ENCODE measurements at places on chromosomes 11 and 22. TPM values are rescaled to one million over a fixed set of nuclear protein-coding genes. Genes with fewer than 3 reads are reported as not detected.

DNA sequence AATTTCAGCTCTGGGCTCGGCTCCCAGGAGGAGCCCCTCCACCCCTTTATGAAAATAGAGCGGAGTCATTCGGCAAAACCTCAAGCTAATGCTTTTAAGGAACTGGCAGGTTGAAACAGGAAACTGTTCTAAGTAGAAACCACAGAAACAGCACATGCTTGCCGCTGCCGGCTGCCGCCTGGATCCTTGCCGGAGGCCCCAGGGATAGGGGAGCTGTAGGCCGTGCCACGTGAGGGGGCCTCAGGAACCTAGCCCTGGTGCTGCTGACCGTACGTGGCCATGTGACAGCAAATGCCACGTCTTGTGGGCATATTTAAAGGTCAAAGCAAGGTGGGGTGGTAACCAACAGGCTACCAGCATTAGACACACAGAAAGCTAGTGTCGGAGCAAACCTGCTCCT lies 77.9 kb upstream of the TIMP3 start:
- DNase-seq: no peak

The CBX6 gene
- total RNA-seq: 13.4 TPM

The APOBEC3B gene
- total RNA-seq: 3.9 TPM

GRCh38 chr22:44260216-44261035 lies 52.3 kb downstream of the SHISAL1 start:
- DNase-seq: peak; percentile 37

GRCh38 chr11:128548649-128549255 lies 38.6 kb downstream of the ETS1 start:
- peak; percentile 78 for DNase-seq

- peak; percentile 77 for DNase-seq
Measured at GRCh38 chr11:60710482-60710881, 11.1 kb downstream of the MS4A8 start.

The NNMT gene
- total RNA-seq: not detected

DNA sequence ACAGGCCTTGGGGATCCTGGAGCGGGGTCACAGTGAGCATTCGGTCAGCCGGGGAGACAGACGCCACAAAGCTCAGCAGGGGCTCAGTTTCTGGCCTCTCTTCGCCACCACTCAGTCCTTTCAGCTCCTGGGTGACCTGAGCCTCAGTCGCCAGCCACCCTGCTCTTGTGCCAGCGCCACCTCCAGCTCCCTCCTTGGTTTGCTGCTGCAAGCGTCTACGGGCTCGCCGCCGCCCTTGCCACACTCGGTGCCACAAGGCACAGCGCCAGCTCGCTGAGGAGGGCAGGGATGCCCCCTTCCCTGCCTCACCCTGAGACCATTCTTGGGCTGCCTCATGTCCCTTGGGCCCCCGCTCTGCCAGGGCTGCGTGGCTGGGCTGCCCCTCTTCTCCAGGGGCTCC lies 1.5 kb upstream of the EEF1G start:
- DNase-seq: no peak

GRCh38 chr11:43681401-43681942 lies 934 bp downstream of the HSD17B12 start:
- DNase-seq: no peak

- DNase-seq: no peak
Measured at GRCh38 chr11:60959431-60959830, 7.5 kb upstream of the SLC15A3 start.

DNA sequence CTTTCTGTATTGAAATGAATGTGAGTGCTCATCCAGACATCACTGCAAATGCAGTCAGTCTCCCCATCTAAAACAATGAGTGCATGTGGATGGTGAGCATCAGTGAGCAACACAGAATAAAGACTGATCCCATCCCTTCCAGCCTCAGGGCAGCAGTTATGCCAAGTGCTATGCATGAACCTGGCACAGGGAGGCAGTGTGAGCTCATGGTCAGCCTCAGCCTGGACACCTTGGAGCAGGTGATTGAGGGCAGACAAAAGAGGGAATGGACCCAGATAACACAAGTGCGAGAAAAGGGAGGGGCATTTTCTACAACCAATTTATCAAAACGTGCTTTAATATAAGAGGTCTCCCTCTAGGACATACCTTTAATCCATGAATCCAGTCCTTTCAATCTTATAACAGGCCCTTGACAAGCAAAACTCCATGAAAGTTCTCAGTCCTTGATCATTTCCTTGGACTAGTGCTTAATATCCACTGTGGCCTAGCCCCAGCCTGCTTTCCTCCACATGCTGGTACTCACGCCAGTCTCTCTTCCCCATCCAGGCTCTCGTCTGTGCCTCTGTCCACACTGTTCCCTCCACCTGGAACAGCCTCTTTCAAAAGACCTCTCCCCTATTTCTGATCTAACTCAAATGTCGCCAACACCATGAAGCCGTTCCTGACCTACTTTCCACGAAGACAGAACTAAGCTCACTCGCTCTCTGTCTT lies 50.5 kb upstream of the LRRC55 start:
- DNase-seq: peak; percentile 93

GRCh38 chr11:10978198-10978597 lies 120.3 kb upstream of the ZBED5 start:
- DNase-seq: no peak

DNA sequence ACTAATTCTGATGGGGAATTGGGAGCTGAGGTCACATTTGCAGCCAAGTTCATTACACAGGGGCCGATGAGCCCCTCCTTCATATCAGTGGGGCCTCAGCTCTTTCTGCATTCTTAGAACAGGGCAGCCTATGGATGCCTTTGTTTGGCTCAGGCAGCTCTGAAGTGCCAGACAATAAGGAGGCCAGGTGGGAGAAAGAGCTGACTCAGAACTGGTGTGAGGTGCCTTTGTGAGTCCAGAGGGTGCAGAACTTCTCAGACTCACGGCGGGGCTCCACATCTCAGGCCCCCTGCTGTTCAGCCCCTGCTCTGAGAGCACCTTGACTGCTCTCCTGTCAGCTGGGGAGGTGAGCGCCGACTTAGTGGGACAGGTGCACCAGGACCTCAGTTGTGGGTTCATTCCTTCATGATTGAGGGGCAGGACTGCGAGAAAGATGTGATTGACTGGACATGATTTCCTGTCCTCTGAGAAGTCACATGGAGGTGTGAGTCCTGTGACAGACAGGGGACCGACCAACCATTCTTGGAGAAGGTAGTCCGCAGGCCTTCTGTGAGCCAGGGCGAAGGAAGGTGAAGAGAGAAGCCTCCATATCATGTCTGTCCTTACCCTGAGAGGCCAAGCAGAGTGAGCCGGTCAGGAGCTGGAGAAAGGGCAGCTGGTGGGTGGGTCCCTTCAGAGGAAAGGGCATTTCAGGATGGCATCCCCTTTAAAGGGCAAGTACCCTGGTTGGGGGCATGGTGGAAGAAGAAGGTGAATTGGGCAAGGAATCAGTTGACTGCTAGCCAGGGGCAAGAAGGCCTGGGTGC lies 245.0 kb upstream of the TBCEL start:
- DNase-seq: peak; percentile 72

DNA sequence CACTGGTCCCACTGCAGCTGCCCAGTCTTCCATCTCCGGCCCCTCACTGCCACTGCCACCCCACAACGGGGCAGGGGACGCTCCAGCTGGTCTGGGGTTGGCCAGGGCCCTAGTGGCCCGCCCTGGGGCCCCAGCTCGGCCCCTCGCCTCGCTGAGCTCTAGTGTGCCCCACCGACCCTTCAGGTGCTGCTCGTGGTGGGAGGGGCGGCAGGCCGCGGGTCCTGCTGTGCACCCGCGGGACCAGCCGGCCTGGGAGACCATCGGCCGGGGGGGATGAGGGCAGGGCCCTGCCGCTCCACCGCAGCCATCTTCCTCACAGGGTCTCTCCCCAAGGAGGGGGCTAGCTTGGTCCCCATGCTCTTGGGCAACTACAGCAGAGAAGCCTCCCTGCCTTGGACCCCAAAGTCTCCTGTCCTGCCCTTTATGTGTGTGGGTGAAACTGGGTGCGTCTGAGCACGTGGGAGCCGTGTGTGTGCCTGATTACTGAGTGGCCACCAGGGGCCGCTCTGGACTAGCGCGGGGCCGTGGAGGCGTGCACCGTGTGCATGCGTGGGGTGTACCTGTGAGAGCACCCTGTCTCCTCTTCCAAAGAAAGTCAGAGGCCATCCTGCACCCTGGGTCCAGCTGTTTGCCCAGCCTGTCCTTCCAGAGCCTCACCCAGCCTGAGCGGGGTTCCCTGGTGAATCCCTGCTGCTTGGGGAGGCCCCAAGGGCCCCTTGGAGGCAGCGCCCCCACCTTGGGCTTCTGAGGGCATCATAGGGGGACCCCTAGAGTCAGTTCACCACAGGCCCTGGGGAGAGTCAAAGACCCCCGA lies 6.0 kb upstream of the ACR start:
- peak; percentile 70 for DNase-seq

The MRGPRX3 gene
- total RNA-seq: not detected

GRCh38 chr11:28259177-28259843 lies 151.1 kb downstream of the METTL15 start:
- DNase-seq: peak; percentile 39

The LINC01488 gene
- not detected for total RNA-seq

GRCh38 chr11:86212019-86212611 lies 32.4 kb upstream of the EED start:
- DNase-seq: no peak

- no peak for DNase-seq
Measured at GRCh38 chr11:56842814-56843794, 94.6 kb upstream of the OR9G4 start.

The SIK3 gene
- 37.2 TPM for total RNA-seq

DNA sequence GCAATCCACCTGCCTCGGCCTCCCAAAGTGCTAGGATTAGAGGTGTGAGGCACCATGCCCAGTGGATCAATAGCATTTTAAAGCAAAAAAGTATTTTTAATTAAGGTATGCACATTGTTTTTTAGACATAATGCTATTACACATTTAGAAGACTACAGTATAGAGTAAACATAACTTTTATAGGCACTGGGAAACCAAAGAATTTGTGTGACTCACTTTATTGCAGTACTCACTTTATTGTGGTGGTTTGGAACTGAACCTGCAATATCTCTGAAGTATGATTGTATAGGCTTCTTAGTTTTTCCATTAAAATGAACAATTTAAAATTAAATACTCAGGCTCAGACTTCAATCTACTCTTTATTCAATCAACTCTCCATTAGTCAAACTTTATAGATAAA lies 17.5 kb upstream of the CD3E start:
- no peak for DNase-seq

- DNase-seq: peak; percentile 44
Measured at GRCh38 chr22:17471886-17472535, 91.3 kb upstream of the SLC25A18 start.

DNA sequence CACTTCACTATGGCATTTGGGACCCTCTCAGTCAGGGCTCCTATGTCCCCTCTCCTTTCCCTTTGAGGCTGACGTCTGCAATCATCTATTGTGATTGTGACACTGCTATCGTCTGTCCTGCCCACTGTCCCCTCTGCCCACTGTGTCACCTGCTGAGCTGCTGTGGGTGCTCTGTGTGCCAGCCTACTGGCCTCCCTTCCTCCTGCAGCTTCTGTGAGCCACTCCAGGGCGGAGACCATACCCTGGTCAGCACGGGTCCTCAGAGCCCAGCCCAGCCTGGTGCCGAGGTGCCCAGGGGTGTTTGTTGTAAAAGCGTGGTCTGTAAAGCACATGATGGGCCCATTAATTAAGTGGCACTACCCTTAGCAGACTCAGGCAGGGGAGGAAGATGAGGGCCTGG lies 29.4 kb downstream of the MPPED1 start:
- peak; percentile 30 for DNase-seq

The SPI1 gene
- total RNA-seq: not detected

DNA sequence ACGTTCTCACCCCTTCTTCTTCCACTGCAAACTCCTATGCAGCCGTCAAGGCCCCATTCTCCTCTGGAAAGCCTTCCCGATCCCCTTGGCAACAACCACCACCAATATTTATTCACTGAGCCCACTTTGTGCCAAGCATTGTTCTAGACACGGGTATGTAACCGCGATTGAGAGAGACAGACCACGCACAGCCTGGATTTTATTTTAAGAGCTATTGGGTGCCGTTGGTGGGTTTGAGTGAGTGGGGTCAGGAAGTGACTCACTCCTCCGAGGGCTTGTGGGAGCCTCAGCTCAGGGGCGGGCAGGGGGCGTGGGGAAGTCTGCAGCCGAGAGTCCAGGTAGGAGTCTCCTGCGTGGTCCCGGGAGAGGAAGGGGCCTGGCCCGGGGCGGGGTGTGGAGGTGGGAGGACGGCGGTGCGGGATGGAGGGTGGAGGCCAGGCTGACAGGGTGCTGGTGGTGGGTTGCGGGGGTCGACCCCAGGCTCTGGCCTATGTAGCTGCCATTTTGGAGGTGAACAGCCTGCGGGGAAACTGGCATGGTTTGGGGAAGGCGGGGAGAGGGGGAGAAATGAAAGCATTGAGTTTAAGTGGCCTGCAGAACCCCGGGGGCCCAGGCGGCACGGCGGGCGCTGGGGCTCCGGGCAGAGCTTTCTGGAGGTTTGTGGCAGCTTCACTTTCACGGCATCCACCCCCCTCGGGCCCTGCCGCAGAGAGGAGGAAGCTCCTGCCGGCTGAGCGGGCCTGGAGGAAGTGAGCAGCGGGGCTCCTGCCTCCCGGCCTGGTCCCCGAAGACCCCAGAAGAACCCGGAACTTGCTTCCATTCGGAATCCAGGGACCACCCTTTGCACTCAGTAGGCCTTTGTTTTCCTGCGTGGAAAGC lies 547 bp downstream of the PARVG start:
- no peak for DNase-seq

DNA sequence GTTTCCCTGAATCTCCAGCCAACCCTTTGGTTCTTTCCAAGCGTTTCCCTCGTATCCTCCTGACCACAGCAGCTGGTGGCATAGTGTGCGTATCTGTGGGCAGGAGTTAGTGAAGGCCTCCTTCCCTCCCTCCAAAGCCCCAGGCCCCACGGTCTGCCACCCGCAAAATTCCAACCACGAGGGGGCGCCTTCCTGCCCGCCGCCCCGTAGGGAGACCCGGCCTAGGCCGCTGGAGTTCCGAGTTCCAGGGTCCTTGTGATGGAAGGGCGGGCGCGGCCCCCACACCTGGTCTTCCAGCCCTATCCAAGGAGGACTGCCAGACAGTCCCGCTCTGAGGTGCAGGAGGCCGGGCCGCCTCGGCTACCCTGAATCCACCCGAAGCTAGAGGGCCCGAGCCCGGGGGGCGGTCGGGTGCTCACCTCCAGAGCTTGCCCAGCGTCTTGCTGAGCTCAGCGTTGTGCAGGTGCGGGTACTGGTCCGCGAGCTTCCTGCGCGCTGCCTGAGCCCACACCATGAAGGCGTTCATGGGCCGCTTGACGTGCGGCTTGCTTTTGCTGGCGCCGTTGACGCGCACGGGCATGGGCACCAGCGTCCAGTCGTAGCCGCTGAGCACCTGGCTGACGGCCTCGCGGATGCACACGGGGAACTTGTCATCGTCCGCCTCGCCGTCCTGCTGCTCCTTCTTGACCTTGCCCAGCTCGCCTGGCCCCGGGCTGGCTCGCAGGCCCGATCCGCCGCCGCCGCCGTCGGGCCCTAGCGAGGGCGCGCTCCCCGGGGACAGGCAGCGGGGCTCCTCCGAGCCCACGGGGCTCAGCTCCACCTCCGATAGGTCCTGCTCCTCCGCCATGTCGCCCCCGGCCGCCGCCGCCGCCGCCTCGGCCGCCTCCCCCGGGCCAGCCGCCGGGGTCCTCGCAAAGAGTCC lies 1.2 kb downstream of the SOX10 start:
- DNase-seq: peak; percentile 94

GRCh38 chr11:112608509-112608908 lies 347.8 kb upstream of the PLET1 start:
- no peak for DNase-seq

- DNase-seq: no peak
Measured at GRCh38 chr22:30201945-30202344, 44.6 kb downstream of the LIF start.

The CSF2RB gene
- total RNA-seq: not detected

The MS4A8 gene
- total RNA-seq: not detected

GRCh38 chr11:133977067-133977677 lies 20.4 kb upstream of the IGSF9B start:
- no peak for DNase-seq

- DNase-seq: no peak
Measured at GRCh38 chr11:108873941-108874340, 209.1 kb downstream of the DDX10 start.

The PGA5 gene
- 0.63 TPM for total RNA-seq

All from endodermal cell (in vitro differentiated cells).